ENCODE measurements at places on chromosomes 1 and 21.

- H3K4me1 ChIP-seq, result no peaks in the 10 kb centered on the region
- no peak for DNase-seq
- H3K27ac ChIP-seq, result no peak overlapping the region
- H3K4me3 ChIP-seq, result no peak overlapping the region
- no peaks in the 10 kb centered on the region for H3K36me3 ChIP-seq
- no peaks in the 10 kb centered on the region for H3K27me3 ChIP-seq
Measured at GRCh38 chr1:181809991-181810545, 251.4 kb downstream of the ZNF648 start.

DNA sequence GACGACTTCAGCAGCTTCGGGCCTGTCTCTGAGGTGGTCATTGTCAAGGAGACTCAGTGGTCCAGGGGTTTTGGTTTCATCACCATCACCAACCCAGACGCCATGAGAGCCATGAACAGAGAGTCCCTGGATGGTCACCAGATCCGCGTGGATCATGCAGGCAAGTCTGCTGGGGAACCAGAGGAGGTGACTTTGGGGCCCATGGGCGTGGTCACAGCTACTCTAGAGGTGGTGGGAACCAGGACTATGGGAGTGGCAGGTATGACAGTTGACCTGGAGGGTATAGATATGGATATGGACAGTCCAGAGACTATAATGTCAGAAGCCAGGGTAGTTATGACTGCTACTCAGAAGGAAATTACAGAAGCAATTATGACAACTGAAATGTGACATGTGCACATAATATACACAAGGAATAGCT lies 19.3 kb upstream of the METTL13 start:
- H3K27ac ChIP-seq, result no peak overlapping the region
- no peaks in the 10 kb centered on the region for H3K4me1 ChIP-seq
- no peaks in the 10 kb centered on the region for H3K36me3 ChIP-seq

- no peak for DNase-seq
- no peak overlapping the region for H3K4me3 ChIP-seq
- no peaks in the 10 kb centered on the region for H3K4me1 ChIP-seq
- H3K27me3 ChIP-seq, result no peaks in the 10 kb centered on the region
Measured at GRCh38 chr21:14526199-14526598, 19.9 kb downstream of the SAMSN1 start.

- H3K4me1 ChIP-seq, result no peaks in the 10 kb centered on the region
- no peaks in the 10 kb centered on the region for H3K27me3 ChIP-seq
- H3K4me3 ChIP-seq, result no peak within 1 kb of the TSS
- H3K36me3 ChIP-seq, result no peaks in the 10 kb centered on the region
- DNase-seq, result no peak
Measured at GRCh38 chr1:51101976-51102375, at the start of gene C1orf185. C1orf185 (plus strand) TSS chr1:51102228; CDS start chr1:51102234, 6 bp downstream.

GRCh38 chr1:2542246-2542915 lies 12.3 kb upstream of the HES5 start:
- H3K4me1 ChIP-seq, result peaks cover 55% of the 10 kb centered on the region
- H3K27me3 ChIP-seq, result peaks cover 8% of the 10 kb centered on the region
- no peak overlapping the region for H3K4me3 ChIP-seq
- H3K27ac ChIP-seq, result no peak overlapping the region
- peak; percentile 65 for DNase-seq

GRCh38 chr1:20348326-20348915 lies 57.7 kb downstream of the VWA5B1 start:
- H3K27me3 ChIP-seq, result no peaks in the 10 kb centered on the region
- H3K36me3 ChIP-seq, result no peaks in the 10 kb centered on the region
- peaks cover 5% of the 10 kb centered on the region for H3K4me1 ChIP-seq
- H3K27ac ChIP-seq, result peak overlapping the region; percentile 54

DNA sequence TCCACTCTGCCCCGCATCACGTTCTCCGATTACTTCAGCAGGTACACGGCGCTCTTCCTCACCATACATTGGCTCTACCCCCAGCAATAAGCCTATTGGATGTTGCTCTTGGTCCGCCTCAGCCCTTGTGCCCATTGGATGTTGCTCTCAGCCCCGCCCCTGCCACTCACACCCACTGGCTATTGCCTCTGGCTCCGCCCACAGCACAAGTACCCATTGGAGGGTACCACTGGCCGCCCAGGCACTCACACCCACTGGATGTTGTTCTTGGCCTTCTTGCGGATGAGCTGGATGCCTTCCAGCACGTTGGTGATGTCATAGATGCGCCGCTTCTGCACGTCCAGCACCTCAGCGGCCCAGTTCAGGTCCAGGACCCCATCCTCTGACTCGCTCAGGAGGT lies 9.4 kb downstream of the E2F2 start:
- no peak for DNase-seq
- no peak overlapping the region for H3K27ac ChIP-seq
- H3K4me3 ChIP-seq, result no peak overlapping the region
- H3K27me3 ChIP-seq, result no peaks in the 10 kb centered on the region
- no peaks in the 10 kb centered on the region for H3K36me3 ChIP-seq
- H3K4me1 ChIP-seq, result no peaks in the 10 kb centered on the region

DNA sequence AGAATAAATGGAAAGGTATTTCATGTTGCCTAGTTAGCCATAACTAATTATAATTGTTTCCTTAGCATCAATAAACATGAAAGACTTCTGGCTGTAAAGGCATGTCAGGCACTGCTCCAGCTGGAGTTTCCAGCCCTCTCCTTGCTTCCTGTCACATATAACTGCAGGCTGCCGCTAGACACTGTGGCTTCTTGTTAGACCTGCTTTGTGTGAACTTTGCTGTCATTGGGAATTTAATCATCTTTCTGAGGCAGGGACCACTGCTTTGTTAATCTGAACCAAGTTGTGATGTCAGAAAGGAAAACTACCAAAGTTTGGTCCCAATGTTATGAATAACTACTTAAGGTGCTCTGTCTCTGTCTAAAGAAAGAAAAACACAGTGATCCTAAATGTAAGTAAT lies 90.3 kb upstream of the DUSP10 start:
- H3K4me1 ChIP-seq, result no peaks in the 10 kb centered on the region
- H3K36me3 ChIP-seq, result no peaks in the 10 kb centered on the region
- H3K27ac ChIP-seq, result peak overlapping the region; percentile 30
- no peak overlapping the region for H3K4me3 ChIP-seq
- DNase-seq, result no peak
- H3K27me3 ChIP-seq, result no peaks in the 10 kb centered on the region

GRCh38 chr1:224434691-224435317 lies at the start of gene WDR26:
WDR26 (minus strand) TSS chr1:224434797.
- peaks cover 3% of the 10 kb centered on the region for H3K36me3 ChIP-seq
- H3K27me3 ChIP-seq, result no peaks in the 10 kb centered on the region
- peak; percentile 91 for DNase-seq
- H3K27ac ChIP-seq, result peak within 1 kb of the TSS; percentile 99
- H3K4me1 ChIP-seq, result peaks cover 38% of the 10 kb centered on the region
- H3K4me3 ChIP-seq, result peak within 1 kb of the TSS; percentile 74

DNA sequence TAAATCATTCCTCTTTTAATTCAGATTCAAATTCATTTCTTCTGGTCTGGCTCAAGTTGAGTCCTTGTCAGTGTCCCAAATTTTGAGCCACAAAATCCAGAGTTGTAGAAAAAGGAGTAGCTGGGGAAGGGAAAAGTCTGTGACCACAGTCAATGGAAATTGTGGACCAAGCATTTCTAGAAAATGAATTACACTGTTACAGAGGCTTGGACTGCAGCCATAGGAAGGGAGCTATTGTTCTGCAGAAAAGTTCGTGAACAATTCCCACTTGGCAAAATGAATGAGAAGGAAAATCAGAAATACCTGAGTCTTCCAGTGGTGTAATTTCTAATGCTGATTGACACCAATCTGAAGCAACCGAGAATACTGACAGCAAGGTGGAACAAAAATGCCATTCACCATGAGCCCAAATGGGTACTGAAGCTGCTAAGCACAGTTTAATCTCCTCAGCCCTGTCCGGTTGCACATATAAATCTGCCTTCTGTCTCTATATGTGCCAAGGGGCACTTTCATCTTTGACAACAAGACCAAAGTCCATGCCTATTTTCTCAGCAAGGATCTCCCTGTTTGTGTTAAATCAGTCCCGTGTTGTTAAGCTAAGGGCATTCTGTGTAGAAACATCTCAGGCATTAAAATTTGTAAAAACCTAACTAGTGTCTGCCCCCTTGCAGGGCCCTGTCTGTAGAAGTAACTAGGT lies 51.3 kb downstream of the TEX35 start:
- no peak overlapping the region for H3K27ac ChIP-seq
- no peaks in the 10 kb centered on the region for H3K36me3 ChIP-seq
- no peaks in the 10 kb centered on the region for H3K27me3 ChIP-seq
- DNase-seq, result no peak
- no peaks in the 10 kb centered on the region for H3K4me1 ChIP-seq

- H3K36me3 ChIP-seq, result no peaks in the 10 kb centered on the region
- no peak overlapping the region for H3K4me3 ChIP-seq
- H3K27ac ChIP-seq, result no peak overlapping the region
- no peaks in the 10 kb centered on the region for H3K27me3 ChIP-seq
- DNase-seq, result no peak
Measured at GRCh38 chr1:155706139-155706538, 17.2 kb downstream of the DAP3 start.

DNA sequence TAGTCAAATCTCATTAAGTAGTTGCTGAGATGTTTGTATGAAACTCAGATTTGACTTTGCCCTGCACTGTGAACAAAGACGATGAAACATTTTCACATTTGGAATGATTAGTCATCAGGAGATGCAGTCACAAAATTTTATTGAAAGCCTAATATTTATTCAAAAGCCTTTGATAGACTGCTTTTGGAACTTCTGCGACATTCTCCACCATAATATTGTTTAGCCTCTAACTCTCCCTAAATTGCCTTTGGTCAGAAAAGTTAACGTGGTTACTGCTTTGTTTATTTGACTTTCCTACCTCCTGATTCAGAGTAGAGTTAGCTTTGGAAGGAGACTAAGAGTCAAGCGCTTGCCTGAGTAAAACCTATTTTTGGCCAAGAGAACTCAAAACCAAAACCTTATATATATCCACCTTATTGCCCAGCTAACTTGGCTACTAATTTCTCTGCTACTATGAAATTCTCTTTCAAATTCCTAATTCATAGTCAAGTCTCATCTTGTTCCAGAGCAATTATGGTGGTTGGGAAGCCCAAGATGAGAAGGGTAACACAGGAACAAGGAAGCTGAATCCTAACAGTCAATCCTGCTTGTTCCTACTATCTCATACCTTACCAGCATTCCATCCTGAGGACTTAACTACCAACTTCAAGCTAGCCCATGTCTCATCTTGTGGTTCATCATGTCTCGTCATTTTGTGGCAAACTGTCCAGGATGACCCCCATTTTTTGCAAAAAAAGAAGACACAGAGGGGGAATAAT lies 429.6 kb downstream of the USP25 start:
- no peaks in the 10 kb centered on the region for H3K4me1 ChIP-seq
- H3K27me3 ChIP-seq, result no peaks in the 10 kb centered on the region
- no peak overlapping the region for H3K27ac ChIP-seq
- no peak overlapping the region for H3K4me3 ChIP-seq
- no peak for DNase-seq

- no peak for DNase-seq
- H3K36me3 ChIP-seq, result no peaks in the 10 kb centered on the region
Measured at GRCh38 chr1:57007948-57008347, 42.1 kb upstream of the C8B start.

DNA sequence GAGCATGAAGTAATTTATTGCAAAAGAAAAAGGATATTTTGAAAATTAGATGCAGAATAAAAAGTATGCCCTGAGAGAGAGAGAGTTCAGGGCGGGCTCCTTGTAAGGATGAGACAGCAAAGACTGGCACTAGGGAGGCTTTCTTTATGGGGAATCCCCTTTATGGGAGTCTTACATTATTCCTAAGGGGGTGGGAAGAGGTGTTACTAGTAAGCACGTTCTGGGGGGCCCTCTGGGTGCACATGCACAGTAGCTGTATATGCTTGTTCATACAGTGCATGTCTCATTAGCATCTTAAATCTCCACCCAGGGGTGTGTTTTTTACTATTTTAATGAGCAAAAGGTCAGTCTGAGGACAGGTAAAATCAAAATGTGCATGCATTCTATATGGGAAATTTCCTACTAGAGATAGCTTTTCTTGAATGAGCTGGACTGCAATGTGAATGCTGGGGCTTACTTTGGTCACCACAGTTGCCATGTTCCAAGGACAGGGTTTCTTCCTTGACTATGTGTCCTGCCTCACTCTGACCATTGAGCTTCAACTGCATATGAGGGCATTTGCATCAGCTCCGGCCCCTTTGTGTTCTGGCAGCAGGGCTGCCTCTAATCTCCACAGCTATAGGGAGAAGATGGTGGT lies 614.1 kb downstream of the NUF2 start:
- DNase-seq, result no peak
- H3K27ac ChIP-seq, result no peak overlapping the region
- no peaks in the 10 kb centered on the region for H3K36me3 ChIP-seq
- no peak overlapping the region for H3K4me3 ChIP-seq
- H3K27me3 ChIP-seq, result no peaks in the 10 kb centered on the region

DNA sequence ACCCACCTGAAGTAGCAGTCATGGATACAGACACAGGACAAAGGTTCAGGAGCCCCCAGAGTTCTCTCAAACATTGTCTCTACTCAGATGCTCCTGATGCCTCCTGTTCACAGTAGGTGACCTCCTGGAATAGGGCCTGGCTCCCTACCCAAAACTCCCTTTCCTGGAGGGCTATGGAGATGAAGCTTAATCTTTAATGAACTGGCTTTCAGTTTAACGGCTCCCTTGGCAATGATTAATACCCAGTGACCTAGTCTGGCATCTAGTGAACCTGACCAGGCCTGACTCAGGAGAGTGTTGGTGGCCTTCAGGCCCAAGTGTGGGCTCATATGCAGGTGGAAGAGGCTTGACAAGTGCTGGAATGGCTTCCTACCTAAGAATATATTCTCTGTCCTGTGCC lies 65.2 kb upstream of the TRABD2B start:
- no peak overlapping the region for H3K4me3 ChIP-seq
- H3K36me3 ChIP-seq, result no peaks in the 10 kb centered on the region
- no peaks in the 10 kb centered on the region for H3K27me3 ChIP-seq

- DNase-seq, result no peak
- H3K27me3 ChIP-seq, result no peaks in the 10 kb centered on the region
- no peak overlapping the region for H3K4me3 ChIP-seq
- H3K27ac ChIP-seq, result no peak overlapping the region
Measured at GRCh38 chr1:229993060-229993459, 74.0 kb upstream of the GALNT2 start.

DNA sequence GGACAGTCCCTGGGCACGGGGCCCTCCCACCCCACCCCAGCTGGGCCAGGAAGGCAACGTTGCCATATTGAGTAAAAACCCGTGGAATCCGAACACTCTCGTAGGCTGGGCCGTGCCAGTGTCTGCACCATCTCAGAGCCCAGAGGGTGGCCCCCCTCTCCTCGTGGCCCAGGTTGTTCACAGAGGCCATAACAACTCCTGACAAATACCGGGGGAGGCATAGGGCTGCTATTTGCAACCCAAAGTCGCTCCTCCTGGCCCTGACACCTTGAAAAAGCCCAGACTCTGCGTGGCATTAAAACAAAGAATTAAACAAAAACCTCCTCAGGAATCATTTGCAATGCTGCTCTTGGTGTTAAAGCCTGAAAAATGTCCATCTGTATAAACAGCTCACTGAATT lies 141.4 kb downstream of the CASZ1 start:
- no peak overlapping the region for H3K27ac ChIP-seq
- H3K27me3 ChIP-seq, result no peaks in the 10 kb centered on the region
- no peak for DNase-seq
- H3K36me3 ChIP-seq, result peaks cover 62% of the 10 kb centered on the region
- H3K4me3 ChIP-seq, result no peak overlapping the region

GRCh38 chr1:244210884-244211558 lies 159.9 kb downstream of the ZBTB18 start:
- no peak overlapping the region for H3K27ac ChIP-seq
- DNase-seq, result peak; percentile 33
- no peaks in the 10 kb centered on the region for H3K36me3 ChIP-seq
- no peak overlapping the region for H3K4me3 ChIP-seq
- H3K4me1 ChIP-seq, result no peaks in the 10 kb centered on the region
- H3K27me3 ChIP-seq, result no peaks in the 10 kb centered on the region

All from upper lobe of left lung (tissue), 6 donors.